ENCODE measurements at places on chromosomes 13 and 19. TPM values are rescaled to one million over a fixed set of nuclear protein-coding genes. Genes with fewer than 3 reads are reported as not detected.
A peak's percentile ranks its signal among the peaks of the same experiment; 100 is the strongest.

DNA sequence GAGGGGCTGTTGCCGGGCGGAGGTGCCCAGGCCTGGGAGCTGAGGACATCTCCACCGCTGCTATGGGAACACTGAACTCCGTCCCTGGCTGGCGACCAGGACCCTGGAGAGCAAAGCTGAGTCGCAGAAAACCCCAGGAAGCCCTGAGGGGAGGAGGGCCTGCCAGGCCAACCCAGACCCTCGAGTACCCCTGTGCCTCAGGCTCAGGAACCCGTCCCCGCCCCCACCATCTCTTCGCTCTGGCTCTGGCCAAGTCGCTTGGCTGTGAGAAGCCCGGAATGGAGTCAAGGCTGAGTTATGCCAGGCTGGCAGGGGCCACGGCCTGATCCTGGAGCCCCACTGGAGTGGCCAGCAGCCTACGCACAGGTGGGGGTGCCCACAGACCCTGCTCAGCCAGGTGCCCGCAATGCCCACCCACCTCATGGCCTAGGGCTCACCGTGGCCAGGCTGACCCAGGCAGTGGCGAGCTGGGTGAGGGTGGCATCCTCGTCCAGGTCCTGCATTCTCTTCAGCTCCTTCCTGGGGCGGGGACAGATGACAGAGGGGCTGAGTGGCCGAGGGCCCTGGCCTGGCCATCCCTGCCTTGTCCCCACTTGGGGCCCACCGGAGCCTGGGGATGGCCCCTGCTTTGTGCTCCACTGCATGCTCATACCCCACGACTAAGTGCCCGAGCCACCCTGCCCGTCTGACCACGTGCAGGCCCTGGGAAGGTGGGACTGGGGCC lies 8.5 kb upstream of the CERS1 start:
- DNase-seq = no peak

DNA sequence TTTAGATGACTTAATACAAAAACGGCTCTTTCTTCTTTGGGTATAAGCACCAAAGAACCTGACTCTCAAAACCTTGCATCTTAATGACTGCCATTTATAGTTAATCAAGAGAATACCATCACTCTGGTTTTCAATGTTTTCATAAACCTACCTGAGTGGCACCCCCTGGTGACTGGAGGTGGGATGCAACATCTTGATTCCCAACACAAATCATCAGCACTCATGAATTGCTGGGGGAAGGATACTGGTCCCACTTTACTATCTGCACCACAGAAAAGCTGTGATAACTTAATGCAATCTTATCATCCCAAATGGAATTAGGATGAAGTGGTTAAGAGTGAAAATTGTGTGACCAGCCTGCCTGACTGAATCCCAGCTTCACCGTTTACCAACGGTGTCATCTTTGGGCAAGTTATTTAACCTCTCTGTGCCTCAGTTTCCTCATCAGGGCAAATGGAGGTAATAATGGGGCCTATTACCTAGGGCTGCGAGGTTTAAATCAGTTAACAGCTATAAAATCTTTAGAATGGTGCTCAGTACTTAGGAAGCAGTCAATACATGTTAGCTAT lies 366.4 kb downstream of the KLF12 start:
- no peak for DNase-seq

- DNase-seq = peak; percentile 13
Measured at GRCh38 chr13:106348075-106348840, 187.2 kb downstream of the EFNB2 start.

GRCh38 chr13:44191504-44192171 lies 182.0 kb upstream of the SERP2 start:
- DNase-seq = peak; percentile 90

DNA sequence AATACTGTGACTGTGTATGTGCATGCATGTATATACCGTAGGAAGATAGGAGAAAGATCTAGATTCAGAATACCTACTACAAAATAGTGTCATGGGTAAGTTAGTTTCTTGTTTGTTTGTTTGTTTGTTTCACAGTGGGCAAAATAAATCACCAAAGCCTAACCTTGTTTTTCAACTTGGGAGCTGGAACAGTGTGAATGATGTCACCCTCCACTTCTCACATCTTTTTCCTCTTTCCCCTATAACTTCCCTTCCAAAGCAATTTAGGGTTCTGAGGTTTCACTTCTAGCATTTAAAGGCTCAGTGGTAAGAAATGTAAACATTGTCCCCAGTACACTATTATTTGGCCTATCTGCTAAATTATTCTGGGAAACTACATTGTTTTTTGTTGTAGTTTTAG lies 5.4 kb downstream of the KCTD4 start:
- DNase-seq = peak; percentile 20

GRCh38 chr19:3545669-3546034 lies 6.7 kb downstream of the TEKTIP1 start:
- DNase-seq = no peak

GRCh38 chr19:1084024-1084868 lies 10.9 kb downstream of the POLR2E start:
- no peak for DNase-seq

DNA sequence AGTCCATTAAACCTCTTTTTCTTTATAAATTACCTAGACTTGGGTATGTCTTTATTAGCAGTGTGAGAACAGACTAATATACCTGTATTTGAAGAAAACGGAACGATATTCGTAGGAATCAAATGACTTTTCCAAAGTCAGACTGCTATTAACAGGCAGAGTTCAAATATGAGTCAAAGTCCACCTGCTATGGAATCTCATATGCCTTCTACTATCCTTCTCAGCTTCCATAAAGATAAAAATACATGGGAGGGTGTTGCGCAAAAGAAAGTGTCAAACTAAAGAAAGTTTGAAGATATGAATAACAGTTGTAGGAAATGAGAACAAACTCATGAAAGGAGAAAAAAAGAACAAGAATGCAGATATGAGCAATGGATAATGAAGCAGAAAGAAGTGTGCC lies 704.6 kb downstream of the EFNB2 start:
- DNase-seq = no peak

- no peak for DNase-seq
Measured at GRCh38 chr13:73984949-73985691, 149.1 kb downstream of the KLF12 start.

- DNase-seq = peak; percentile 94
Measured at GRCh38 chr19:52095172-52096014, at the start of gene ZNF841. Gene ZNF841 (minus strand): TSS chr19:52095765. CDS start chr19:52084801, 10,964 bp downstream.

DNA sequence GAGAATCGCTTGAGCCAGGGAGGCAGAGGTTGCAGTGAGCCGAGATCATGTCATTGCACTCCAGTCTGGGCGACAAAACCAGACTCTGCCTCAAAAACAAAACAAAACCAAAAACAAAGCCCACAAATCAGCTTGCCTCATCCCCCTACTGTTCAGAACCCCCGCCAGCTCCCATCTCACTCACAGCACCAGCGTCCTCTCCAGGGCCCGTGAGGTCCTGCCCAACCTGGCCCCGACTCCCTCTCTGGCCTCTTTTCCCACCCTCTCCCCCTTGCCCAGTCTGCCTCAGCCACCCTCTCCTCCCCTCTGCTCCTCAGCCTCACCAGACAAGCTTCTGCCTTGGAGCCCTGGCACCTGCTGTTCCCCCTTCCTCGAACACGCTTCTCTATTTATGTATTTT lies 3.8 kb downstream of the SLC8A2 start:
- no peak for DNase-seq

DNA sequence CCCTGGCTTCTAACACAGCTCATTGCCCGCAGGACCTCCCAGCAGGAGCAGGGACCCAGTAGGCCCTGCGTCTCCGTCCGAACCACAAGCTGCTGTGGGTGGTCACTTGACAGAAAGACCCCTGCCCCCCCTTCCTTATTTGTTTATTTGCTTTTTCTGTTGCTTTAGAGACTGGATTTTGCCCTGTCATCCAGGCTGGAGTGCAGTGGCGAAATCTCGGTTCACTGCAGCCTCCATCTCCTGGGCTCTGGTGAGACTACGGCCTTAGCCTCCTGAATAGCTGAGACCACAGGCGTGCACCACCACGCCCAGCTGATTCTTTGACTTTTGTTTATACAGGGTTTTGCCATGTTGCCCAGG lies 7.6 kb upstream of the PTBP1 start:
- no peak for DNase-seq

- no peak for DNase-seq
Measured at GRCh38 chr19:55704494-55705245, 29.6 kb downstream of the EPN1 start.

- peak; percentile 80 for DNase-seq
Measured at GRCh38 chr13:33487575-33488243, 202.2 kb upstream of the STARD13 start.

- peak; percentile 42 for DNase-seq
Measured at GRCh38 chr13:20713751-20714150, 10.3 kb downstream of the IL17D start.

GRCh38 chr13:99046851-99047250 lies 69.0 kb upstream of the DOCK9 start:
- peak; percentile 13 for DNase-seq

DNA sequence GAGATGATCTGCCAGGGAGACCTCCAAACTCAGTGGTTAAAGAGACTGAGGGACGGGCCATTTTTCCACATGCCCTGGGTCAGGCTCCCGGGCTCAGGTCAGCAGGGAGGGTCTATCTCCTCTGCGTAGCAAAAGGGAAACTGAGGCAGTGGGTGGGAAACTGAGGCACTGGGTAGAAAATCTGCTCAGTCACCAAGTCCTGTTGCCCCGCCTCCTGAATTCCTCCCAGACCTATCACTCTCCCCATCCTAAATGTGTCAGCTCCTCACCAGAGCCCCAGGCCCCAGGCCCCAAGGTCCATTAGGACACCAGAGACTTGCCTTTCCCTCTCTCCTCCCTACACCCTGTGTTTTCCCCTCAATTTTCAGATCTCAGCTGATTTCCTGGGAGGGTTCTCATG lies 2.4 kb downstream of the CD320 start:
- no peak for DNase-seq

DNA sequence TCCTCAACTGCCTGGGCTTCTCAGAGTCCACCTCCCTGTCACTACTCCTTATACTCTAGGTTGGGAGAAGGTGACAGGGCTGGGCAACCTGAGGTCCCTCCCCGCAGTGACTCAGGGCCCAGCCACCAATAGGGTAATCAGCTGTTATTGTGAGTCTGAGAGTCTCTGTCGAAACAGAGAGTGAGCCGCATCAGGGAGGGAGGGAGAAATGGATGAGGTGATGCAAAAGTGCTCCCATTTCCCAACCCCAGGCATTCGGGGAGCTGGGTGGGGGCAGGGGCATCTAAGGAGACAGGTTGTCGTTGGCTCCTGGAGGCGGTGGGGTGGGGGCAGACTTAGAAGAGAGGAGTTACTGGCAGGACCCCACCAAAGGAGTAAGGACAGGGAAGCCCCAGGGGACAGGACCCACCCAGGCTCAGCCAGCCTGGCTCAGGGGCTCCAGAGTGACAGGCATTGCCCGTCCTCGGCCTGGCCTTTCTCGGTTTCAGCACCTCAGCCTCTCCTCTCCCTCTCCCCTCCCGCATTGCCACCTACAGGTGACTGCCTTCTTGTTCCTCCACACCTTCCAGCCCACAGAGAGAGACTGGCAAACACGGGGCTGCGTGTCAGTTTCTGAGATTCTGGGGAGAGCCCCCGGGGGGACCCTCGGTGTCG lies at the start of gene DMKN:
Gene DMKN, minus strand, starts transcription at position 22 of the 654 bp plus-strand sequence. CDS start 174 bp downstream, outside the sequence.
- peak; percentile 59 for DNase-seq

- DNase-seq = no peak
Measured at GRCh38 chr13:111093634-111094033, 21.5 kb upstream of the ARHGEF7 start.

DNA sequence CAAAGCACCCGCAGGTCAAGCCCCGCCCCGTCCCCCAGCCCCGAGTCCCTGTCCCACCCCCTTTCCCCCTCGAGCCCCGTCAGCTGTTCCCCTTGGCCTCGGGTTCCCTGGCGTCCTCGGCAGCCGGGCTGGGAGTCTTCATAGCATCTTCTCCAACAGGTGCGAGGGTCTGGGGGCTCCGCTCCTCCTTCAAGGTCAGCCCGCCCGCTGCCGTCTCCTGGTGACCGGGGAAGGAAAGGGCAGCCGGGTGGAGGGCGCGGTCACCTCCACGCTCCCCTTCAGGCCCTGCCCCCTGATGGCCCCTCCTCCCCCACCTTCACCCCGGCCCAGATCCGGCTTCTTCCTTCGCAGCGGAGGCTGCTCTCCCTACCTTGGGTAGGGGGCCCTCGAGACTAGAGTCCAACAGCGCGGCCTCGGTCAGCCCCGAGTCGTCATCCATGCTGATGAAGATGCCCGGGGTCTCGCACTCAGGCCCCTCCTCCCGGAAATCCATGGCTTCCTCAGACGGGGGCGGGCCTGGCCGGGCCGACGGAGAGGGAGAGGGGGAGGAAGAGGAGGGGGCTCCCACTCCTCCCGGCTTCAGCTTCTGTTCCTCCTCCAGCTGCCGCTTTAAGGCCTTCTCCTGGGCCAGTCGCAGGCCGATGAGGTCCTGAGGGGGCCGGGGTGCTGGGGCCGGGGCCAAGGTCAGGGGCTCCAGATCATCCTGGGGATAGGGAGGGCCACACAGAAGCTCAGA lies 541 bp upstream of the RSPH6A start:
- no peak for DNase-seq

DNA sequence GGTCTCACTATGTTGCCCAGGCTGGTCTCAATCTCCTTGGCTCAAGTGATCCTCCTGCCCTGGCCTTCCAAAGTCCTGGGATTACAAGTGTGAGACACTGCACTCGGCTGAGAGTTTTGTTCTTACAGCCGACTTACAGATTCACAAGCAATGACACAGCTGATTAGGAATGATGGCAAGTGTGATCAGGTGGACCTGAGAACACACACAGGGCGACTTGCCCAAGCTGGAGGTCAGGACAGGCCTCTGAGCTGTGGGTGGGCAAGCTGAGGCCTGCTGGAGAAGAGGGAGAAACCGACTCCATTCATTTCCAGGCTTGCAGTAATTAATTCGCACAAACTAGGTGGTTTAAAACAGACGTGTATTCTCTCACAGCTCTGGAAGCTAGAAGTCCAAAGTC lies 8.1 kb upstream of the ATG4D start:
- no peak for DNase-seq

GRCh38 chr13:99375738-99376080 lies 68.5 kb upstream of the GPR183 start:
- DNase-seq = no peak

- DNase-seq = peak; percentile 13
Measured at GRCh38 chr13:102405499-102406100, 3.8 kb upstream of the FGF14 start.

DNA sequence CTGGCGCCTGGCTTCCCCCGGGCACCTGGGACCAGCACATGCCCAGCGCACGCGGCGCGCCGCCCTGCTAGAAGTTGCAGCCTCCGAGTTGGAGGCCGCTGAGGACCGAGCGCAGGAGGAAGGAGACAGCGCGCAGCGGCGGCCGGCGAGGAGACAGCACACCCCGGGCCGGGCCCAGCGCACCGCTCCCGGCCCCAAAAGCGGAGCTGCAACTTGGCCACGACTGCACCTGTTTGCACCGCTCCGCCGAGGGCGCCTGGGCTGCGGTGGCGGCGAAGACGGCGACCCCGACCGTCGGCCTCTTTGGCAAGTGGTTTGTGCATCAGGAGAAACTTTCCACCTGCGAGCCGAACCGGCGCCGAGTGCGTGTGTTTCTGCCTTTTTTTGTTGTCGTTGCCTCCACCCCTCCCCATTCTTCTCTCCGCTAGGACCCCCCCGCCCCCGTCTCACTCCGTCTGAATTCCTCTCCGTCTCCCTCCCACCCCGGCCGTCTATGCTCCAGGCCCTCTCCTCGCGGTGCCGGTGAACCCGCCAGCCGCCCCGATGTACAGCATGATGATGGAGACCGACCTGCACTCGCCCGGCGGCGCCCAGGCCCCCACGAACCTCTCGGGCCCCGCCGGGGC lies at the start of gene SOX1:
Gene SOX1, plus strand, starts transcription at position 34 of the 626 bp plus-strand sequence. Its CDS starts 510 bp downstream, at position 544.
- DNase-seq = no peak

RASL11A gene
- total RNA-seq = 13.3 TPM

CC2D1A gene
- total RNA-seq = 12.5 TPM

ZNF470 gene
- total RNA-seq = 6.4 TPM

FPR1 gene
- not detected for total RNA-seq

FUT1 gene
- under 0.01 TPM for total RNA-seq

DOCK6 gene
- 13.6 TPM for total RNA-seq

ANGPTL8 gene
- total RNA-seq = not detected
